ENCODE measurements at places on chromosomes 2 and 18.
A peak's percentile ranks its signal among the peaks of the same experiment; 100 is the strongest.

DNA sequence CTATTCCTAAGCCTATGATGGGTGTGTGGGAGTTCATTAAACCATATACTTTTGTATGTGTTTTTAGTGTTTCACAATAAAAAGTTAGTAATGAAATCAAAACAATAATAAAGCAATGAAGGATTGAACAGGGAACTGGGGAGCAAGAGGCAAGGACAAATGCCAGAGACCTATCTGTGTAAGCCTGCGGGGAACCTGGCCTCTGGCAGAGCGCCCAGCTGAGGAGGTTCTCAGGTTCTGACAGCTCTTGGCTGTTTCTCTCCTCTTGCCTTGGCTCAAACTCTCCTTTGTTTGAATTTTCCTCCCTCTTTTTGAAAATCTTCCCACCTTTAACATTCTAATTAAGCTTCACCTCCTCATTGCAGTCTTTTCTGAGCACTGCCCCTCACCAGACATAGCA, 200.0 kb upstream of the NCKAP5 start:
- no peak for DNase-seq

GRCh38 chr18:6743999-6744398, 14.5 kb downstream of the ARHGAP28 start:
- DNase-seq: no peak

GRCh38 chr2:138390316-138390945, 111.1 kb upstream of the SPOPL start:
- DNase-seq: no peak

- DNase-seq: no peak
These were observed 19.2 kb downstream of the ASAP2 start for GRCh38 chr2:9225806-9226205.

DNA sequence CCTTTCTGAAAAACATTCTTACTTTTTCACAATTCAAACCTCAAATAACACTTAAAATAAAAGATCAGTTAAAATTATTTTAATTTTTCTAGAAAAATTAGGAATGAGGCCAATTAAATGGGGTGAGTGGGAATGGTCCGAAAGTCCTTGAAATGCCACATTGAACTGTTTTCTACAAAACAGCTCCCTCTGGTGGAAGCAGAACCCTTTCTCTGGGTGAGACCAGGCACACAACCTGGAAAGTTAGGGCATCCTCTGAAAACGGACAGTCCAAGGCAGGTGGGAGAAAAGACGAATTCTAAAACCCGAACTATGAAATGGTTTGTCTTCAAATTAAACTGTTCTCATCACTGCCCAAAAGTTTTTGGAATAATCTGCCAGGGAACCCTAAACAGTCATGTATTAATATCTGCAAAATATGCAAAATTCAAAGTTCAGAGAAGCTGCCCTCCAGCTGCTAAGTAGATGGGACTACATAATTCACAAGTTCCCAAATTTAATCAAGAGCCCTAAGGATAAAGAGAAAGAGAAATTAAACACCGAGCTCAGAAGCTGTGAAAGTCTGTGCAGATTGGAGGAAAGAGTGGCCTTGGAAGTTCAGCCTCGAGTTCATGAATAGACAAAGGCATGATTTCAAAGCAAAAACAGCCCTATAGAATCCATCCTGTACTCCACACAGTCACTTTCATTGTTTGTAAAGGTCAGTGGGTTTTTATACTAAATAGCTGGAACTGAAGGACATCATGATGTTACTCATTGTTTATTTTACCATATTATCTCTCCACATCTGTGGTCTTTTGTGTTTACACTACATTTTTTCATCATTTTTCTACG, 108.3 kb downstream of the PIEZO2 start:
- DNase-seq: no peak

DNA sequence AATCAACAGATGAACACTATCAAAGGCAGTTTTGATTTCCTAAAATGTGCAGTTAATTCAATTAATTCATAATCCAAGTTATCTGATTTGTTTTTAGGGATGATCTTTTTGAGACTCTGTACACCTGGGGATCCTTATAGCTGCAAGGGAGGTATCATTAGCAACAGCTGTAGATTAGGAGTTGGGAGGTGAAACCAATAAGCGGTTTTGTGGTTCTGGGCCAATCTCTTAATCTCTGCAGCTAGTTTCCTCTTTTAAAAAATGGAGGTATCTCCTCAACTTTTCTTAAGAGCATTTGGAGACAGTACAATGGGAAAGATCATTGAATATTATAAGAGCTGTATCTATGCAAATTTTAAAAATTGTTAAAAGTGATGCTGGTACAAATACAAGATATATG, 126.0 kb downstream of the MC4R start:
- DNase-seq: no peak

GRCh38 chr2:14082640-14083039, 549.9 kb upstream of the LRATD1 start:
- DNase-seq: no peak

DNA sequence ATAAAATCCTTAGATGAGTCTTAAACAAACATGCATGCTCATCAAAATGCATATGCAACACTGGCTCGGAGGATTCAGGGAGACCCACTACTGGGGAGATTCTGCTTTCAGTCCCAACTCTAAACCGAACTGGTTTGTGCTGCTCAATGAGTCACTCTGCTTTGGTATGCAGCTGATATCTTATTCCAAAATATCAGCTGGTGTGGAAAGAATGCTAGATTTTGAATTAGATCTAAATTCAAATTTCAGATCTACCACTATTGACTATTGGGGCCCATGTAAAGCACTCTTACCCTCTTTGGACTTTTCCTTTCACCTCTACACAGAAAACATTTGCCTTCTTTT, 39.2 kb upstream of the TTN start:
- no peak for DNase-seq

DNA sequence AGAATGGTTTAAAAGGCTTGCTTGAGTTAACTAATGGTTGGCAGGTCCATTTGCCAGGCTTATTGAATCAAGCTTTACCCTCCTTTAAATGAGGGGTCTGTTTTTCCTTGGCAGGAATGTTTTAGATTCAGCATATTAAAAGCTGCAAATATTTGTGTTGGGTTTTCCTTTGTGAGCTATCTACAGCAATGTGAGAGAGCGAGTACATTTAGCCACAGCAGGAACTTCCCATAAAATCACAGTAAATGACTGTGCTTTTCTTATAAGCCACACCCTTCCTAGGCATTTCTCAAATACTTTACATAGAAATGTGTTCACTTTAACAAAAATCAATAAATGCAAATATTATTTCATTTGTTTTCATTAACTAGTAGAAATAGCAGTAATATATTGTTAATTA, 23.9 kb downstream of the CALCRL start:
- no peak for DNase-seq

DNA sequence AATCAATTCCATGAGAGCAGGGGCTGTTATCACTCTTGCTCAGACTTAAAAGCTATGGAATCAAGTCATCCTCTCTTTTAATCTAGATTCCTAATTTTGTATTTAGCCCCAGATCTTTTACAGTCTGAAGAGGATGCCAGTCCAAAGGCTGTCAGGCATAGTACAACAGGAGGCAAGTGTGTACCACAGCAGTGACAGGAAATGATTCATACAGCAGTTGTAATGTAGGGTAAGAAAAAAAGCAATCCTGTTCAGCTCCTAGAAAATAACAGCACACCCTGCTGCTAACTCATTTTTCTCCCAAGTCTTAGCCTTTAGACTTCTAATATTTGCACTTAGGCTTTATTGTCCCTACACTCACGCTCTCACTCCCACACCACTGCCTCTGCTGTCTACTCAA, 127.8 kb upstream of the SYT4 start:
- DNase-seq: no peak

DNA sequence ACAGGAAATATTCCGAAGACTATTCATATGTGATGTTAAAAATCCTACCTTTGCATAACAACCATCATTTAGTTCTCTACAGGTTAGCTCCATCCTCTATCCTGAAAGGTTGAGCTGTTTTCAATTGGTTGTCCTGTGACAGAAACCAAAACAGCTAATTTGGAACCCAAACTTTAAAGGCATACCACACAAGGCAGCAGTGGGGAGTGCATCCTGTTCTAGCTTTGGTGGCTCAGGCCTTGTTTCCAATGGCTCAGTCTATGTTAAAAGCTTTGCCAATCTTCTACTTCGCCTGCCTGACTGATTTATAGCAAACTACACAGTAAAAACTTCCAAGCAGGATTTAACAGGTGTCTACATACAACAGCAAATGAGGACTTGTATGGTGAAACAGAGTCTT, 3.2 kb downstream of the CD226 start:
- DNase-seq: no peak

GRCh38 chr18:24022161-24022560, 7.6 kb downstream of the TTC39C start:
- DNase-seq: no peak

DNA sequence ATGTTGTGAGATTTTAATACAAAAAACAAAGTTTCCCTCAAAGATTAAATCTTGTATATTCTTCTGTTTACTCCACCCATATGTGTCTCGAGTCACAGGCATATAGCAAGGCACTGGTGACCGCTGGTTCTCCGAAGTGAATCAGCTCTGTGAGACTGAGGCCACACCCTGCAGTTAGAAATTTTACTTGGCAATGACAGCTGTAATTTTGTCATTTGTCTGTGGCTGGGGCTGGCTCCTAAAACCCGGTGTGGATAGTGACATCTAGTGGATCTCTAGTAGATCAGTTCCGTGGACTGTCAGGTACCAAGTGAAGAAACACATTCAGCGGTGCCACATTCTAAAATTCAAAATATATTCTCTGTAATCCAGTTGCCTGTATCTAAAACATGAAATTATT, 278.0 kb downstream of the NEDD4L start:
- peak; percentile 60 for DNase-seq

- no peak for DNase-seq
These were observed 87.3 kb downstream of the SEPTIN10 start for GRCh38 chr2:109526442-109526970.

DNA sequence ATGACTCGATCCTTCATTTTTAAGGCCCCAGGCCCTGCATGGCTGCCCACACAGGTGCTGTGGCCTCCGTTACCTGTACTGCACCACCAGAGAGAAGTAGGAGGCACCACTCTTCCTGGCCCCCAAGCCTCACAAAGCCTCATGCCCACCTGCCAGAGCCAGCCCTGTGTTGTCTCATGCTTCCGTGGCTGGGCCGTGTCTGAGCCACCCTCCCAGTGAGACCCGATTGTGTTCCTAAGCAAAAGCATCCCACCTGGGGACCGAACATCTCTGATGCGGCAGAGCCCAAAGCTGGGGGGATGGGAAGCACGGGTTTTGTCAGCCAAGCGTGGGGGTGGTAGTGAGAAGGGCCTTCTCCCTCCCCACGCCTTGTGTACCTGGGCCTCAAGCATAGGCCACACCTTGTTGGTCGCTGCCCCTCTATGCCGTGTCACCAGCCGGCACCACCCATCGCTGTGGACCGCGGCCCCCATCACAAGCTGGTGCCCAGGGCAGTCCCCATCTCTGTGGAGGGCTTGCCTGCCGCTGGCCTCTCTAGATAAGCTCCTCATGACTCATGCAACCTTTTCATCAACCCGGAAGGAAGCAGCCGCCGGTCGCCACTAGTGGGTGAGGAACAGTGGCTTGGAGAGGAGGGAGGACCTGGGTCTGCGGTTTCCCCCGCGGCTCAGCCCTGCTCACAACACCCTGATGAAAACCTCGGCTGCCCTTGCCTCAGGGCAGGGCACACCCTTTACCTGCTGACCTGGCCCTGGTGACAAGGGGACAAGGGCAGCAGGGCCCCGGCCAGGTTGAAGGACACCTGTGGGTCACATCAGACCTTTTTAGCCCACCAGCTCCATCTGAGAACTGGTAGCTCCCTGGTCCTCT, 2.7 kb upstream of the RNPEPL1 start:
- DNase-seq: peak; percentile 87

- DNase-seq: no peak
These were observed 9.6 kb upstream of the LRP1B start for GRCh38 chr2:142140434-142140845.

DNA sequence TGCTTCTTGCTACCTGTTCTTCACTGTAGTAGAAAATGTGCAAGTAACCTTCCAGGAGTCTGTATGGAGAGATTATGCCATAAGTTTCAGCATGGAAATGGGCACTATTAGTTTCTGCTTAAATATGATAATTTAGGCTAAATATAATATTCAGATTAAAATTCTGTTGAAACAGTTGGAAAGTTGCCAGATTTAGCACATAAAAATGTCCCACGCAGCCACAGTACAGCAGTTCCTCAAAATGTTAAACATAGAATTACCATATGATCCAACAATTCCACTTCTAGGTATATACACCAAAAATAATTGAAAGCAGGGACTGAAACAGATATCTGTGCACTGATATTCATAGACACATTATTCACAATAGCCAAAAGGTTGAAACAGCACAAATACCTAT, 121.2 kb downstream of the NRP2 start:
- DNase-seq: no peak
